ENCODE measurements at places on chromosomes 1 and 21. TPM values are rescaled to one million over a fixed set of nuclear protein-coding genes. Genes with fewer than 3 reads are reported as not detected.

GRCh38 chr1:155254714-155255242 lies 505 bp downstream of the ENTREP3 start:
- DNase-seq: peak; percentile 58

Gene CASQ1
- 4.9 TPM for total RNA-seq

Gene OR2G6
- not detected for total RNA-seq

GRCh38 chr1:46492269-46492853 lies 2.7 kb downstream of the DMBX1 start:
- no peak for DNase-seq

GRCh38 chr1:157314408-157314807 lies 176.2 kb upstream of the ETV3 start:
- no peak for DNase-seq

GRCh38 chr21:44766818-44767354 lies 34.7 kb downstream of the UBE2G2 start:
- no peak for DNase-seq

DNA sequence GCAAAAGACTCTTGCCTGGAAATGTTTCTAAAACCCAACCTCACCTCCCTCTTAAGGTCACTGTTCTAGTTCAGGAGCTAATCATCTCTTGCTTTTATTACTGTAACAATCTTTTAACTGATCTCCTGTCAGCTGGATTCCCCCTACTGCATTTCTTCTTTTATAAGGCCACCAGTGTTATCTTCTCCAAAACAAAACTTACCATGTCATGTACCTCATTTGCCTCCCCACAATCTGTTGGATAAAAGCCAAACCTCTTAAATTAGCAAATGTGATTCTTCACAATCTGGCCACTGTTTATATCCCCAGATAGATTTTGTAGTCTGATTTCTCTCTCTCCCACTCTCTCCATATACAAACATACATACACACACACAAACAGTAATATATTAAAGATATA lies 143.3 kb downstream of the DENND1B start:
- no peak for DNase-seq

DNA sequence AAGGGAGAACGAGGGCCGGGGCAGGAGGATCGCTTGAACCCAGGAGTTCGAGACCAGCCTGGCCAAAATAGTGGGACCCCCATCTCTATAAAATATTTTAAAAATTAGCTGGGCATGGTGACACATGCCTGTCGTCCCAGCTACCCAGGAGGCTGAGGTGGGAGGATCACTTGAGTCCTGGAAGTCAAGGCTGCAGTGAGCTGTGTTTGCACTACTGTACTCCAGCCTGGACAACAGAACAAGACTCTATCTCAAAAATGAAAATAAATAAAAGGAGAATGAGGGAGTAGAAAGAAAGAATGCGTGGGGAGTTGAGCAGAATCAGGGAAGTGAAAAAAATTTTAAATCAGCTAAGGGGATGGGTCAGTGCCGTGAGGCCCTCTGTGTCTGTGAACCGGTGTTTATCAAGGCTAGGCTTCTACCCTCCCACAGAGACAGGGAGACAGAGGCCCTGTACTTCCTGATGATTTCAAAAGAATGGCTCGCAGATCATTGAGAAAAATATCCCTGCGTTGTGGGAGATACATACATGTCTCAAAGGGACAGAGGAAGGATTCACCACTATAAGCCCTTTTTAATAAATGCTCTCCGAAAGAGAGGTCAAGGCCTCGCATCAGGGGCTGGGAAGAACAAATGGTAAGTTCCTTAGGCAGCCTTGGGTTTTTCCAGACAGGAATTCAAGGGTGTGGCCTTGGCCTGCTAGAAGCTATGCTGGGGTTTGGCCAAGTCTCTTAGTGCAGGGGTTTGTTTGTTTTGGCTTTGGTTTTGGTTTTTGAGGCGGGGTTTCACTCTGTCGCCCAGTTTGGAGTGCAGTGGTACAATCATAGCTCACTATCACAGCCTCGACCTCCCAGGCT lies 20.7 kb downstream of the IL10RB start:
- DNase-seq: no peak

- DNase-seq: no peak
These were observed 62.9 kb upstream of the ERG start for GRCh38 chr21:38561205-38561604.

DNA sequence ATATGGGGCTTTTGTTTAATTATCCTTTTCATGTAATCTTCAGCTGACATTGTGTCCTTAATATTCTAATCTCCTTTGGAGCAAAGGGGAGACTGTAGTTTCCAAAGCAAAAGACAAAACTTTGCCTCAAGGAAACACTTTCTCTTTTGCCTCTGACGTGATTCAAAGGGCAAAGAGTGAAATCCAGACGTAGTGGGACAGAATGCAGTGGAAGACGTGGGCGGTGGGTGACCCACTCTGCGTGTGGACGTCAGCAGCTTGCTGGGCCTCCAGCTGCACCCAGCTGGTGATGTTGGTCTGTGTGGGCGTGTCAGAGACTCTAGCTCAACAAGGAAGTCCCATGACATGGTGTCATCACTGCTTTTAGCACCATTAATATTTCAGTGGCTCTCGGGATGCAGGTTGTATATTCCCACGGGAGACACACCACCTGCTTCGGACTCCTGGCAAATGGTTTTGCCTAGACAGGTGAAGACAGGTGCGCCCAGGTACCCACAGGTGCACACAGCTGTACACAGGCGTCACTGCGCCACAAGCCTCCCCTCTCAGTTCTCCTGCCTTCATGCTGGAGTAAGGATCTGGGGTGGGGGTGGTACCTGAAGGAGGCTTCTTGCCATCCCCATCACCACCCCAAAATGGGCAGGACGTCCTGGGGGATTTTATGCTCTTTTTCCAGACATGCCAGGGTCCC lies 292.1 kb upstream of the VAMP3 start:
- DNase-seq: no peak

GRCh38 chr1:232174306-232174705 lies 455.6 kb downstream of the SIPA1L2 start:
- DNase-seq: no peak

DNA sequence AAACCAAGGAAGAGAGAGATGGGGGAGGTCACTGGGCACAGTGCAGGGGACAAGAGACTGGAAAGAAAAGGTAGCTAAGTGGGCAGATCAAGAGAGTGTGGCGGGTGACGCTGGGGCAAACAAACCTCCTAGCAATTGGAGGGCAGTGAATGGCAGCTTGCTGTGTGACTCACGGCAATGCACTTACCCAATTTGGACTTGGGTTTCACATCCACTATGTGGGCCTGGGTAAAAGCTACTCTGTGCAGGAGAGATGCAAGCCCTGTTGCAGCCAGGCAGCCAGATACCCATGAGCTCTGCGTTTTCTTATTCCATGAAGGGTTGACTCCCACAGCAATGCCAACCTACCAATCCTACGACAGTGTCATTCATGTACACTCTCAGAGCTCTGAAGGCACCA lies 9.5 kb downstream of the PLXNA2 start:
- no peak for DNase-seq

- DNase-seq: no peak
These were observed 161.8 kb downstream of the DPYD start for GRCh38 chr1:97759078-97759477.

DNA sequence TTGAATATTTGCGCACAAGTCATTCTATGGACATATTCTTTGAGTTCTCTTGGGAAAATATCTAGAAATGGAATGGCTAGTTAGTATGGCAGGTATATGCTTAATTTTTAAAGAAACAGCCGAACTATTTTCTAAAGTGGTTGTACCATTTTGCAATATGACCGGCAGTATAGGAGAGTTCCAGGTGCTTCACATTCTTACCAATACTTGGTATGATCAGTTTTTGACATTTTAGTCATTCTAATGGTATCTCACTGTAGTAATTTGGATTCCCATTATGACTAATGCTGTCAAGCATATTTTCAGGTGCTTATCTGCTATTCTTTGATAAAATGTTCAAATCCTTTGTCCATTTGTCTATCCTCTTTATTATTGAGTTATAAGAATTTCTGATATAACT lies 20.6 kb downstream of the ATPAF1 start:
- DNase-seq: no peak

Gene CNR2
- not detected for total RNA-seq

DNA sequence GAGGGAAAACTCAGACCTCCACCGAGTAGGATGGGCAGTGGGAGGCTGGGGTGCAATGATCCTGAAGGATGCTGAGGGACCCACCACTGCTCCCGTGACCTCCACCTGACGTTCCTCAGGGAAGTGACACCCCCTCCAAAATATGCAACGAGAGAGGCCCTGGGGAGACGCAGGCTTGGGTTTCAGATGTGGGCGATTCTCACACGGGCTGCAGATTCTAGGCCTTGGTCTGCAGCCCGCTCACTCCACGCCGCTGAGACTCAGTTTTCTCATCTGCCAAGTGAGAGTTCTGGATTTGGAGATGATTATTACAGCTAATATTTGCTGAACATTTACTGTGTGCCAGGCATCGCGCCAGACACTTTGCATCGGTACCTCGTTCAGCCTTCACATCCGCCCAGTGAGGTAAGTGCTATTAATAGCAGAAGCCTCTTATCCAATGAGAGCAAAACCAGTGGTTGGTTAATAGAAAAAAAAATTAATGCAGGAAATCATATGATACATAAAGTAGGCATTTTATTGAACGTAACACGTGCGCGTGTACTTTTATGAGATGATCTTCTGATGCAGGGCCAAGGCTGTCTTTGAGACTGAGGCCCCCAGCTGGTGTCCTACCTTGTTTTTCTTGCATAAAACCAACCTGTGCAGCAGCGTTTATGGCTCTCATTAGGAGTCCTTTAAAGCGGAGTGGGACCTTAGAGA lies 102.0 kb upstream of the RUNX3 start:
- no peak for DNase-seq

DNA sequence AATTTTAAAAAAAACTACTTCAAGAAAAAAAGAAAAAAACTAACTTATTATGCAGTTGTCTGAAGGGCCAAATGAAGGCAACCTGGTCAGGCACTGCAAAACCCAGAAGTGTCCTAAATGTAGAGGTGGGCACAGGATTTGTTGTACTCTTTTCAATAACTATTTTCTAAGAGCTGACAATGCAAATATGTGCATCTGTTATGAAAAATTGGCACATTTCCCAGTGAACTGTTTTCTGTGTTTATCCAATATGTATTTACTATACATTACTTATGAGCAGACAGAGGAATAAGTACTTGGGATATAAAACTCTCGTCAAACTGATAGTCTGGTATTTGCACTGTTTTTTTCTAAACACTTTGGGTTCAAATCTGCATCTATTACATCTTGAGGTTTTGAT lies 188.0 kb upstream of the C21orf91 start:
- no peak for DNase-seq

- DNase-seq: peak; percentile 1
These were observed 185.2 kb downstream of the FAF1 start for GRCh38 chr1:50774759-50775351.

DNA sequence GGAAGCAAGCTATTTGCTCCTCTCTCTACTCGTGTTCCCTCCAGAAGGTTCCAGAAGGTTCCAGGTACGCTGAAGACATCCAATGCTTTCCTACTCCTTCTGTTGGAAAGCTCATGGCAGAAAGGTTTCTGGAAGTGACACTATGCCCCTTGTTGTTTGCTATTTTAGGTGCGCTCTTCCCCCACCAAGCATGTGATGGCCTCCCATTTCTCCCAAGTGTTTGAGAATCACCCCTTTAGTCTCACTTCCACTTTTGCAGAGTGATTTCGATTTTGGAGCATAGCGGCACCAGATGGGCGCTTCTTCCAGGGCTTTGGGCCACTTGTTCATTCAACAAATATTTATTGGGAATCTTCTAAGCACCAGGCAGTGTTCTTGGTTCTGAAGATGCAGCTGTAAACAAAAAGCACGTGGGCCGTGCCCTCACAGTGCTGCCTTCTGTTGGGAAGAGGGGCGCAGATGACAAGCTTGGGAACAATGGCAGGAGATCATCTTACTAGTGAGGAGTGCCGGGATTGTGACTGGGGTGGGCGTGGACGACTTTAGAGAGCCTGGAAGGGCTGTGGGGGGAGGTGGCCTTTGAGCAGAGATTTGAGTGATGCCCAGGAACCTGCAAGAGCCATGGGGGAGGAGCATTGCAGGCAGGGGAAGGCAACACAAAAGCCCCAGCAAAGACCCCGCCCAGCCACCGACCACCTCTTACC lies 43.0 kb upstream of the TARDBP start:
- DNase-seq: no peak
